Neuronal stem cell (in vitro differentiated cells): ENCODE measurements at places on chromosomes 7 and 10.

DNA sequence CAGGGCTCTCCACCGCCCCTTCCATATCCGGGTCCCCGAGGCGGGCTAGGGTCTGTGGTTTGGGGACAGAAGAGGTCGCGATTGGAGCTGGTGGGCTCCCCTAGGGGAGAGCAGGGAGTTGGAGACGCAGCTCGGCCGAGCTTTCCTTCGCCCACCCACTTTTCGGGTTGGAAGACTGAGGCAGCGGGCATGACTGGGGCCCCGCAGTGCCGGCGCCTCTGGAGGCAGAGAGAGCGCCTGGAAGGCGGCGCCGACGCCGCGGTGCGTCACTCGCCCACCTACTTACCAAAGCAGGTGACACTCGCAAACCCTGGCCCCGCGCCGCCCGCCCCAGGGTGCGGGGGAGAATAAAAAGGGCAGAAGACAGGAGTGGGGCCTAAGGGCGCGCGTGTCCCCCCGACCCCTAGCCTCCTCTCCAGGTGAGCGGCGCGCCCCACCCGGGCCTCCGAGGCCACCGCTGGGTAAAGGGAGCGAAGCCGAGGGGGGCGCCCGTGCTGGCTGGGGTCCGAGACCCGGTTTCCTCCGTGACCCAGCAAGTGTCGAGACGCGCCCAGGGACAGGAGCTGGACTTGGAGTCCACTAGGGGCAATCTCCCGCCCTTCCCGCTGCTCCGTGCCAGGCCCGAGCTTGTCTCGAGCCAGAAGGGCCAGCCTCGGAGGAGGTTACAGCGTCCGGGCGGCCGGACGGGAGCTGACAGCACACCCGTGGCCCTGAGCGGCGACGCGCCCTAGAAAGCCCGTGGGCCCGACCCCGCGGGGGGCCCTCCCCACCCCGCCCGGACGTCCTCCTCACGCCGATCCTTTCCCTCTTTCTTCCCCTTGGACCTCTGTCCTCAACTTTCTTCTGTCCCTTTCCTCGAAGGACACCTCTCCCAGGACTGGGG, 34.4 kb upstream of the GRID1 start:
- no peak for DNase-seq

GRCh38 chr7:30873656-30874055, 38.0 kb upstream of the AQP1 start:
- no peak for DNase-seq

GRCh38 chr7:70190281-70190680, 592.0 kb downstream of the AUTS2 start:
- DNase-seq = no peak

DNA sequence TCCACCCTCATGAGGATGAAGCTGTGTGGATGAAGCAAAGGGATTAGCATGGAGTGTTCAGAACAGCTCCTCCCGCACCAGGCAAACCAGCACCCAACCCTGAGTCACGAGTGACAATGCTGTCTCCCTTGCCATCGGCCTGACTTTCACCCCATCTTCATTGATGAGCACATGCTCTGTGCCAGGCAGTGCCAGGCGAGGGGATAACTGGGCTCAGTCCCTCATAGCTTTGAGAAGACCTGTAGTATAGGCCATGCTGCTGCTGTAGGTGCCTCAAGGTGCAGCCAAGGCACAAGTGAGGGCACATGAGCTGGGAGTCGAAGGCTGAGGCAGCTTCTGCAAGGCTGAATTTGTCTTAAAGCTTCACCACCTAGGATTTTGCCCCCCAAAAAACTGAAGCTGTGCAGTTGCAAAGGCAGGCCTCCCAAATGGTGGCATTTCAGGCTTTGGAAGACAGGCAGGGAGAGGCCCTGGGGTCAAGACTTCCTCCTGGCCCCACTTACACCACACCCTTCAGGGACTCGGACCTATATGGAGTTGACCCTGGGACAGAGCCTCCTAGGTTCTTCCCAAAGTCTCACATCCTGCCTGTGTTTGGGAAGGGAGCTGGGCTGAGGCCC, 54.2 kb upstream of the GDF10 start:
- DNase-seq = no peak

DNA sequence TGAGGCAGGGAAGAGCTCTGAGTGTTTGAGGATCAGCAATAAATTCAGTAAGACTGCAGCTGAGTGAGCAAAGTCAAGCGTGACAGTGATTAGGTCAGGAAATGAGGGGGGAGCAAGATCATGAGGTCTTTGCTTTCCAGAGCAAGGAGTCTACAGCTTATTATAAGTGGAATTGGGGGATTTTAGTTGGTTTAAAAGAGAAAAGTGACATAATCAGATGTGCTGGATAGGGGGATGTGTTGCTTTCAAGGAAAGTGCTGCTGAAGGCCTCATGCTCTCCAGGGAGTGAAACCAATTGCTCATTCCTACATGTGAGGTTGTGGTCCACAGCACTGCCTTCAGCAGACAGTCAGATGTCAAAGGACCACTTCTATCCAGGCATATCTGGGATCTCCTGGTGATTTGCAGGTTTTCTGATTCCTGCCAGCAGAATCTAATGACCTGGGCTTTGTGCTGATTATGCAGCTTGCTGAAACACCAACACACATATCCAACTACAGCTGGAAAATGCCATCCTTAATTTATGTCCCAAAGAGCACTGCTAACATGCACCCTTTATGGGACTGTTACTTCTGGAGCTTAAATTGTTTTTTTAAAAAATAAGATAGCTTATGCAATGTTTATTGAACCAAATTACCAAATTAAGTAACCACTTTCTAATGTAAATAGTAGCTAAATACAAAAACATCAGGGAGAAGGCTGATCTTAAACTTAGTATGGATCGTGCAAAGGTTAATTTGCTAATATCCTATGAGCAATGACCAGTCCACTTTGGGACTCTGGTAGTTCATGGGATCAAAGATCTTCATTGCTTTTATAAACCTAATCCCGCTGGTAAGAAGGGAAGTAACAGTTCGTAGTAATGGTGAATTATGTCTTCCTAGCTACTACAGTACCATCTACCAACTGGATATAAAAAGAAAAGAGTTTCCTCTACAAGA, 607.6 kb downstream of the KCNMA1 start:
- DNase-seq = no peak

DNA sequence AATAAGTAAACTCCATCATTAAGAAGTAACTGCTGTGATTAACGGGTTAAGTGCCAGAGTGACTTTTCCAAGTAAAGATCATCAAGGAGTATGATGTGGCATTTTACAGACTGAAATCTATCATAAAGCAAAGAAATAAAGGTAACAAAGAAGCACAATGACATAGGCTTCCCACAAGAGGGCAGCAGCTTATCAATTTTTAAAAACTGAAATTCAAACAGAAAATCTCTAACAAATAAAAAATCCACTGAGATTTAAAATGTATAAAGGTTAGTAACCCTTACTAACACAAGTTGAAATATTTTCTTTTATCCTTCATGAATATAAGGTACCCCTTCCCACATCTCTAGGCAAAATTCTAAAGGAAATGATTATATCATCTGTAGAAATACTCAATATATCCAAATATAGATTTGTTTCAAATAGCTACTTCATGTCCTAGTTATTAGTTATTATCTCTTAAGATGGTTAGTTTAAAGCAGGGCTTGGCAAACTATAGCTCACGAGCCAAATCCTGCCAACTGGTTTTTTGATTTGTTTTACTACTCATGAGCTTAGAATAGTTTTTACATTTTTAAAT, 29.2 kb downstream of the FAM3C start:
- peak; percentile 6 for DNase-seq

DNA sequence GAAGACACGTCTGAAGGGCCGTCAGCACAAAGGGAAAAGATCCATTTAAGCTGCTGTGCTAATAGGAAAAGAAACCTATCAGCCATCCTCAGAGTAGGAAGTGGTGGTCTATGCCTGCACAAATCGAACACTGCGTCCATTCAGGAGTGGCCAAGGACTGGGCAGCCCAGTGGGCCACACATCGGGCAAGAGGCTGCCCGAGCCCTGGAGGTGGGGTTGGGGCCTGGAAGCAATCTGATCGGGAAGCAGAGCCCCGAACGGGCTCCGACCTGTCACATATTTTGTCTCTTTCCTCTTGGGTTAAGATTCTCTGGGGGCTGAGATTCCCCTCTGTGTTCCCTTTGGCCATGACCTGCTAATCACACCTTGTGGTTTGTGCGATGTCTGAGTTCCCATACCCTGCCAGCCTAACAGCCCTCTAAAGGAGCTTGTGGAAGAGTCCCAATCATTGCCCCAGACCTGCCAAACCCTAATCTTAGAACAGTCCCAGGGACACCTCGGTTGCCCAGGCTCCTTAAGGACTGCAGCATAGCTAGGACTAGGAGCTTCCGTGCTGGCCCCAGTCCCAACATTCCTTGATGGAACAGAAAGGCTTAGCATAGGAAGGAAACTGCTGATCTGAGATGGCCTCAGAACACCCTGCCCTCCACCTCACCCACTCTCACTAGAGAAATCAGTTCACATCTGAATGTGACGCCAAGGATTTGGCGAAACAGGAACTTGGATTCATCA, 77.9 kb upstream of the SAMD8 start:
- no peak for DNase-seq

GRCh38 chr7:44505595-44505994, 15.1 kb upstream of the NUDCD3 start:
- no peak for DNase-seq

DNA sequence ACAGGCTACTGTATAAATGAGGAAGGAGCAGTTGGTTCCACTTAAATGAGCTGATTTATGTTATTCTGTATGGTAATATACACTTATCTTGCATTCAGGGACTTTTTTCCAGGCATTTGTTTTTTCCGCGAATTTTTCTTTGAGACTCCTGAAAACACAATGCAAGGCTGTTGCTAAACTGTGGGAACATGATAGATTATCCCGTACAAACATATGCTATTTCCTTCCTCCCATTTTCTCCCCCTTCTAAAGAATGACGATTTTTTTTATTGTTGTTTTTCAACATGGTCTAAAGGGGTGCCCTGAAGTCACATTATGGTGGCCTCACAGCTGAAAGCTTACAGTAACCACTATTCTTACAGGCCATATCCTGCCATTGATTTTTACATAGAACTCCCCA, 523.9 kb upstream of the NRP1 start:
- no peak for DNase-seq

DNA sequence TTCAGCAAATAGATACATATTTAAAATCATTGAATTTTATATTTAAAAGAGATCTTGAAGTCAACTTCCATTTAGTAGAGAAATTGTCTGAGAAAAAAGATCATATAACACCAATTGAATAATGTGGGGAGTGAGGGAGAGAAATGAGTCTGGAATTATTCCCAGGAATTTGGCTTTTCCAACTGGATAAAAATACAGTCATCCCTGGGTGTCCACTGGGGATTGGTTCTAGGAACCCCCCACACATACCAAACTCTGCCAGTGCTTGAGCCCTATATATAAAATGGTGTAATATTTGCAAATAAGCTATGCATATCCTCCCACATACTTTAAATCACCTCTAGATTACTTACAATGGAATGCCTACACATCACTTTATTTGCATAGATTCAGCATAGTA, 162.8 kb upstream of the SEMA3C start:
- DNase-seq = no peak

DNA sequence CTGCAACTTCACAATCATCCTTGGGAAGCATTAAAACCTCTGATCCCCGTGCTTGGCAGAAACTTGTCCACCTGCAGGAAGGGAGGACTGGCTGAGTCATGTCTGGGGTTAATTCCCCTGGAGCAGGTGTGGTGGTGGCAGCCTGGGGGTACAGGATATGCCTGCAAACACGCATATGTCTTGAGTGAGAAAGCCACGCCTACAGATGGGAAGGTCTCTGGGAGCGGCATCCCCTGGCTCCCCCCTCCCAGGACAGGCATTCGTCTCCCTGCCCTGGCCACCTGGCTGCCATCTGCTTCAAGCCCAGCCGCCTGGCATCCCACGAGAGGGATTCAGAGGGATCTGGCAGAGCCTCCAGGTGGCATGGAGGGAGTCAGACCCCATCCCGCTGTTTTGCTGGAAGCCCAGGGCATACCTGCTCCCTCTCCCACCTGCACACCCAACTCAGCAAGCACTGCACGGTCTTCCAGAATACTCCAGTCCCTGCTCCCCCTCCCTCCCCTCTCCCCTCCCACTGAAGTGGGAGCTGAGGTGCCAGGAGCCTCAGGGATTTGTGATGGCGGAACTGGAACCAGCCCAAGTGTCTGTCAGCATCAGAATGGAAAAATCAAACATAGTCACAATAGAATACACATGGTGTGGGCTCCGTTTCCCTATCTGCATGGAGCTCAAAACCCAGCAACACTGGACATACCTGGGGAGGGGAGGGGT, 61.0 kb downstream of the CAMK2B start:
- no peak for DNase-seq

- DNase-seq = peak; percentile 79
These were observed at the start of gene MINDY4 for GRCh38 chr7:30771174-30771879. Gene MINDY4, plus strand, starts transcription at chr7:30771417. Its CDS starts 77 bp downstream, at chr7:30771494.

DNA sequence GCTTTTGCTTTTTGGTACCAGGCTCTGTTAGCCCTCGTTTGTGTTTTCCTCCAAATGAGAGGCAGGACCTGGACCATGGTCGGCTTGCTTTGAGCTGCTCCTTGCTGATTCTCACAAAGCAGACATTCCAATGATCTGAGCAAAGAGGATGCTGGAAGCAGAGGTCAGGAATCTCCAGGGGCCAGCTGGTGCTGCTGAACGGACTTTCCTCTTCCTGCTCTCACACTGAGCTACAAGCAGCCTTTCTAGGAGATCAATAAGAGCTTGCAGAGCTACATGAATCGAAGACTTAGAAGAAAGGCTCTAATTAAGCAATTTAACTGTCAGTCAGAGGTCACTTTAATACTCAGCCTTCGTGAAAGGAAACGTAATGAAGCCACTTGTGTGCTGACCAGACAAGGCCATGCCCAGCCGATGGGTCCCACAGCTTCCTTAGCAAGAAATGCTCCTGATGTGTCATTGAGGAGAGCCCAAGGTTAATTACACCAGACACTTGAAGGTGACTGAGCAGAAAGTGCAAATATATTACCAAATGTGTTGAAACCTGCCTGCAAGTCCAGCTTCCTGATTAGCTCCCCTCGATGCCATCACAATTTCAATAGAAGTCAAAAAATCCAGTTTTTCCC, 151.3 kb upstream of the RSU1 start:
- peak; percentile 75 for DNase-seq
